ENCODE measurements at places on chromosomes 3 and 15. TPM values are rescaled to one million over a fixed set of nuclear protein-coding genes. Genes with fewer than 3 reads are reported as not detected.

DNA sequence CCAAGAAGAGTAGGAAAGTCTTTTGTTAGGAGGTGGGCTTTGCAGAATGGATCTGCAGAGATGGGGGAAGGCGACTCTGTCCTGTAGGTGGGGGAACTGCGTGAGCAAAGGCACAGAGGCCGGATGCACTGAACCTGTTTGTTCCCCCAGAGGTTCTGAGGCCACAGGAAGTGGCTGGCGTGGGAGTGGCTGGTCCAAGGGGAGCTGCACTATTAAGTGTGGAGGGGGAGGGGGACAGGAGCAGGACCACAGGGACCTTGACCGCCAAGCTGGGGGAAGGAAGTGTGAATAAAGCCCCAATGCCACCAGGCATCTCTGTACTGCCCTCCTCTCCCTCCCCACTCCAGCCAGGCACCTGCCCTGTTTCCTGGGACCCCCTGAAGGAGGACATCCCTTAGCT, 51.8 kb downstream of the CYP11A1 start:
- peak; percentile 46 for DNase-seq

DNA sequence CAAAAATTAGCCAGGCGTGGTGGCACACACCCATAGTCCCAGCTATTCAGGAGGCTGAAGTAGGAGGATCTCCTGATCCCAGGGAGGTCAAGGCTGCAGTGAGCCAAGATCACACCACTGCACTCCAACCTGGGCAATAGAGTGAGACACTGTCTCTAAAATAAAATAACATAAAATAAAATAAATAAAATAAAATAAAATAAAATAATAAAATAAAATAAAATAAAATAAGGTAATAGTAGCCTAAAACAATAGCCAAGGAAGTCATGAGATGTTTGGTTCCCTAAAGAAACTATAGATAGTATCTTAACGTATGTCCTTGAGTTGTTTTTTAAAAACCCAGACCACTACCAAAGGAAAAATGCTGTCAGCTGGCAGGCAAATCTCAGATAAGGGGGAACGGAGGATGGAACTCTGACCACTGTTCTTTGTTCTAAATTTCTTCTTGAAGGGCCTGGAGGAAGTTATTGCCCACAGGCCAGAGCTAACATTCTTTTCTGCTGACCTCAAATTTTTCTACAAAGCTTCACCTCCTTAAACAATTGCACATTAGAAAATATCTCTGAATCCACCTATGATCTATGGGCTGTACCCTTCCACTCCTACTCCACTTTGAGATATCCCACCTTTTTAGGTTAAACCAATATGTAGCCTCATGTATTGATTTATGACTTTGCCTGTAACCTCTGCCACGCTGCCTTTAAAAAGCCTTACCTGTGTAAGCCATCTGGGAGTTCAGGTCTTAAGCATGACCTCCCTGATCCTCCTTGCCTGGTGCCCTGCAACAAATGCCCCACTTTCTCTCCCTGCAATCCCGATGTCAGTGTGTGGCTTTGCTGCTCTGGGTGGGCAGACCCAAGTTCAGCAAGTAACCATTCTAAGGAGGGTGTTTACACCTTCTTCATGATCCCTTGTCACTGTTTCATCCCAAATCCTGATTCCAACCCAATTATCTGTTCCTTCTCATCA, 126.2 kb upstream of the BHLHE40 start:
- no peak for DNase-seq

GRCh38 chr3:117566926-117567325, 857.3 kb downstream of the TUSC7 start:
- no peak for DNase-seq

GRCh38 chr3:190738636-190739155, 123.8 kb downstream of the GMNC start:
- no peak for DNase-seq

GRCh38 chr15:73800662-73801345, 47.7 kb upstream of the INSYN1 start:
- DNase-seq = peak; percentile 90

DNA sequence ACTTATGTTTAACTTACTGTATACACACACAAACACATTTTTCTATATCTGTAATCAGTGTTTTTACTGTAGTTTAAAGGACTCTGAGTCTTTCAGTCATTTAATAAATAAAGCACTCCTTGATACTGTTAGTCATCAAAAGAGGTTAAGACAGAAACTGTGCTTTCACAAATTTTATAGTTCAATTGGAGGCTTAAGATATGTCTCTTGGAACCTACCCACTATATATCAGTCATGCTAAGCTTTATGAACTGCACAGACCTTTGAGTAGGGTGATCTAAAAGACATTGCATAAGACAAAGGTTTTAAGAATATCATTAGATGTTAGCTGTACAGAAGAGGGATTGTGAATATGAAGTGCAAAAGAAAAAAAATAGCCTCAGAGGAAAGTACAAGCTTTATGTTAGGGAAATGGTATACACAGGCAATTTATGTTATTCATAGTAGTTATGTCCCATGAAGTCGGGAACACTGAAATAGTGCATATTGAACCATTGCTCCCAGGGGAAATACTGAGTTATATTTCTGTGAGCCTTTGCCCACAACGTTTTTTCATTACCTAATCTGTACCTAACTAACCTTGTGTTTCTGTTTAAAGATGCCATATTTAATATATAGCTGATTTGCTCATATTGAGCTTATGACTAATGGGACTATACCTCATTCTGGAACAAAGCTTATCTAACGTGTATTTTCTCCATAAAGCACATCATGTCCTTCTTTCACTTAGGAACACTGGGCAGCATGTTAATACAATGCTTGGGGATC, 19.7 kb downstream of the CHMP2B start:
- no peak for DNase-seq

DNA sequence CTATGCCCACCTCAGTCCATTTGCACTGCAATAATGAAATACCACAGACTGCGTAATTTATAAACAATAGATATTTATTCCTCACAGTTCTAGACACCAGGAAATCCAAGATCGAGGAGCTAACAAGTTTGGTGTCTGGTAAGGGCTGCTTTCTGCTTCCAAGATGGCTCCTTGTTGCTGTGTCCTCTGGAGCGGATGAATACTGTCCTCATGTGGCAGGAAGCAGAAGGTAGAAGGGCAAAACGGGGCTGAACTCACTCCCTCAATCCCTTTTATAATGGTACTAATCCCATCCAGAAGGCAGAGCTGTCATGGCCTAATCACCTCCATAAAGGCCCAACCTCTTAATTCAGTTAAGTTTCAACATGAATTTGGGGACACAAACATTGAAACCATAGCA, 75.3 kb downstream of the P2RY1 start:
- no peak for DNase-seq

TRIM42 gene
- total RNA-seq = not detected

TM6SF1 gene
- 6.5 TPM for total RNA-seq

USP19 gene
- 64.6 TPM for total RNA-seq

HERC2 gene
- total RNA-seq = 44.3 TPM
